ENCODE measurements at places on chromosomes 7 and 10.

DNA sequence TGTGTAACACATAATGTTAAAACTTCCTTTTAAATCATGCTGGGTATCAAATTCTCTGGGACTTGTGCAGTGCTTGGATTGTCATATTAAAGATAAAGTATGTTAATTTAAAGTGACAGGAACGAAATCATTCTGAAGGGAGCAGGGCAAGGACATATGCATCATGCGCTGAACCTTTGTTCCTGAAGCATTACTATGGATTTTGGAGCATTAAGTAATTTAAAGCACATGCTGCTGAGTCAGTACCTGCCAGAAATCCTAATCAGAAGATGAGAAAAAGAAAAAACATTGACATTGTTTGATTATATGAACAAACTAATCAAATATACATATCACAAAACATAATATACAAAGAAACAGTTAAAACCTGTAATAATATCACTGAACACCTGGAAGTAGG, 101.4 kb downstream of the MICU1 start:
- no peak for DNase-seq

- no peak for DNase-seq
These were observed 55.5 kb downstream of the VWA2 start for GRCh38 chr10:114294549-114294948.

DNA sequence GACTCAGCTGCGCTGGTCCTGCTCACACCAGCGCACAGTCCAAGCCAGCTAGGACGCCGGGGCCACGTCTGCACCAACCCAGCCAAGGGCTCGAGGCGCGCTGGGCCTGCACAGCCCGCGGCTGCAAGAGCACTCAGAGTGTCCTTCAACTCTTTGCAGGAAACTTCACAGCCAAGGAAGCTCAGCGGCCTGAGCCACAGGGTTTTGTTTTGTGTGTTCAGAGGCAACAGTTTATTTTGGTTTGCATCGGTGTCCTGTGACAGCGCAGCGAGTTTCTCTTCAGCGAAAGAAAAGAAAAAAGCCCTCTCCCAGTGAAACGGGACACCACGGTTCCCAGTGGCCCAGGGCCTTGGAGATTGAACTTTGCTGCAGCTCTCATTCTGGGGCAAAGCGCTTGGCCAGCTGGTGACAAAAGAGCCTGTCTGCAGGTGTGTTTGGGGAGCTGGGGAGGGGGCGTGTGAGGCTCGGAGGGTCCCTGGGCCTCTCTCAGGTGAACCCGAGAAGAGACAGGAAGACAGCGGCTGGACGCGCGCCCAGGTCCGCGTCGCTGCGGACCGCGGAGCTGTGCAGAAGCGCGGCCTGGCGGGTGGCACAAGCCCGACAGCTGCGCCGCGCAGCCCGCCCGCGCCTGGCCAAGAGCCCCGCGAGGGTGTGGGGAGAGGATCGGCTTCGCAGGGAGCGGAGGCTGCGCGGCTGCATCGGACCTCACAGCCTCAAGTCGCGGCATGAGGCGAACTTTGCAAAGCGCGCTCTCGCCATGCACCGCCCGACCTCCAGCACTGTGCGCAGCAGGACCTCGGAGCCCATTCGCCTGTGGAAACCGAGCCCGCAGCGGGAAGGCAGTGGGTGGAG, 922 bp downstream of the CXCL12 start:
- DNase-seq: no peak

- DNase-seq: no peak
These were observed 83.7 kb downstream of the EPC1 start for GRCh38 chr10:32263300-32263699.

DNA sequence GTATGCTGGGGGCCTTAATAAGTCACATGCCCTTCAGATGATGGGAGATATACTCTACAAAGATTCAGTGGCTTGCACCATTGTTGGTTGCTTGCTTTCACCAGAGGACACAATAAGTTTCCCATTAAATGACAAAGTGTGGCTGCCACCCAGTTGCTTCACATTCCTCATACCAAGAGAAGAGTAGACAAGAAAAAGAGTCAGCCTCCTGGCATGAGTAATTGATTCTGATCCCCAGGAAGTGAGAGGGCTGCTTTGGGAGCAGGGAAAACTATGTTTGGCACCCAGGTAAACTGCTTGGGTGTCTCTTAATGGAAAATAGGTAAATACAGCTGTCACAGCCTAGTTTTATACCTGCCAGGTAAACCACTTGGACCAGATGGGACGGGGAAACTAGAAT, 66.7 kb upstream of the IL6 start:
- DNase-seq: no peak

GRCh38 chr10:114603948-114604347, 54.1 kb downstream of the ABLIM1 start:
- no peak for DNase-seq
